ENCODE measurements at places on chromosomes 1 and 21.
A peak's percentile ranks its signal among the peaks of the same experiment; 100 is the strongest.

GRCh38 chr1:186943891-186944686 is 115.3 kb downstream of the PLA2G4A start:
- no peak for DNase-seq

- DNase-seq: no peak
Measured at GRCh38 chr1:56566994-56567393, 12.4 kb downstream of the PLPP3 start.

DNA sequence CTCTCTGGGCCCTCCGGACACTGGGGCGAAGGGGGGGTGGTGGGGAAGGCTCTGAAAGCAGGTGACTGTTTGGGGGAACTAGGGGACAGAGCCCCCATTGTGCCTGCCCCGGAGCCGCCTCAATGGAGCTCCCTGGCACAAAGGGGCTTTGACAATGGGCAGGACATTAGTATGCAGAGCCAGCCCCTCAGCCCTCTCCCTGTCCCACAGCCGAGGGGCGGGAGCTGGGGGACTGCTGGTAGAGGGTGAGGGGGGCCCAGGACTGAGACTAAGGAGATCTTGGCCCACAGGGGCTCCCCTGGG is 7.8 kb downstream of the KCNJ10 start:
- DNase-seq: no peak

DNA sequence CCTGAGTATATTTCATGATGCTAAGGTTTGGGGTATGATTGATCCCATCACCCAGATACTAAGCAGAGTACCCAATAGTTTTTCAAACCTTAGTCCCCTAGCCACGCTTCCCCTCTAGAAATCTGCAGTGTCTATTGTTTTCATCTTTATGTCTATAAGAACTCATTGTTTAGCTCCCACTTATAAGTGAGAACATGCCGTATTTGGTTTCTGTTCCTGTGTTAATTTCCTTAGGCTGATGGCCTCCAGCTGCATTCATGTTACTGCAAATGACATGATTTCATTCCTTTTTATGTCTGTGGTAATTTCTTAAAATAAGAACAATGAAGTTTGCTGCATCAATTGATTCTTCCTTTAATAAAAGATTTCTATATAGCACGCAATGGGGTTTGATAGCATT is 301.3 kb downstream of the PLPP3 start:
- DNase-seq: no peak

- DNase-seq: no peak
Measured at GRCh38 chr1:46455951-46456350, 33.7 kb upstream of the DMBX1 start.

GRCh38 chr1:17438318-17439249 is 893 bp downstream of the RCC2 start:
- peak; percentile 90 for DNase-seq

- no peak for DNase-seq
Measured at GRCh38 chr1:176118985-176119384, 88.1 kb downstream of the COP1 start.

- no peak for DNase-seq
Measured at GRCh38 chr1:209885403-209886218, 52.4 kb upstream of the SYT14 start.

DNA sequence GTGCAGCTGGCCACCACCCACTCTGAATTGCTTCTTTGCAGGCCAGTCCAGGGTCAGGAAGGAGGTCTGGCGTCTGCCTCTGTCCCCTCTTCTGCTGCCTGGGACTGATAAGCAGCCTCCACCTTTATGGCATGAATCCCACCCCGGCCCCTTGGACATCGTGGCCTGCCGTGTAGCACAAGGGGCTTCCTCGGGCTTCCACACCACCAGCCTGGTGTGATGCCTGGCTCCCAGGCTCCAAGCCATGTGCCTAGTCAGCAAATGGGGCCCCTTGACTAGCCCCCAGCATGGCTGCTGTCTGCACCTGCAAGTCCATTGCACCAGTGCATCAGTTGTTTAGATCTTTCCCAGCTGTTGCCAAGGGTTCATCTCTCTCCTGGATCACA is 9.9 kb upstream of the ARF1 start:
- DNase-seq: no peak

GRCh38 chr1:15005116-15005515 is 148.4 kb upstream of the TMEM51 start:
- no peak for DNase-seq

GRCh38 chr1:52239708-52240001 is 97.8 kb downstream of the ZFYVE9 start:
- DNase-seq: no peak

DNA sequence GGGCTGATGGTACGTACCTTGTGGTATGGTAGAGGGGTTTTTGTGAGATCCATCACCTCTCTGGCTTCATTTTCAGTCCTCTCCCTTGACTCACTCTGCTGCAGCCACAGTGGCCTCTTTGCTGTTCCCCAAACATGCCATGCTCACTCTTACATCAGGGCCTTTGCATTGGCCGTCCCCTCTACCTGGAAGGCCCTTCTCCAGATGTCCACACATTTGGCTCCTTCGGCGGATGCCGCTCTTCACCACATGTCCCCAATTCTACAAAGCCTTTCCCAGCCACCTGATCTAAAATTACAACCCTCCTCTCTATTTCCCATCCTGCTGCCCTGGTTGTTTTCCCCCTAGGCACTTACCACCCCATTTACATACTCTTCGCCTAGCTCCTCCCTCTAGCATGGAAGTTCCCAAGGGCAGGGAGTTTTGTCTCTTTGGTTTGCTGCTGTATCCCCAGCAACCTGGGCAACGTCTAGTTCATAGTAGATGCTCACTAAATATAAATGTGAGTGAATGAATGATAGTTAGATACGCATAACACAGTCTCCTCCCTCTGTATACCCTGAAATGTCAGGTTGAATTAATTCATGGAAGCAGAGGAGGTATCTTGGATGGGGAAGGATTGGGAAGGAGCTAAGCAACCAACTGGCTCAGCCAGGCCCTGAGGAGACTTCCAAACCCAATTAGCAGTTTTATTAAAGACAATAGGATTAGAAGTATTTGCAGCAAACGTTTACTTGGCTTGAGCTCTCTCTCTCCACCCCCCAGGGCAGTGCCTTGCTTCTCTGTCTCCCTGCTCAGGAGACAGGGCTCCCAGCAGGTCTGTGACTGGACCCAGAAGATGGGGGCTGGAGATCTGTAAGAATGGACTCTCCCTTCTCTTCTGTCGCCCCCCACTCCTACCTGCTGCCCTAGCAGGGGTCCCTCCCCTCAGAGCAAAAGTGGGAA is 264.2 kb downstream of the GRIK3 start:
- no peak for DNase-seq

DNA sequence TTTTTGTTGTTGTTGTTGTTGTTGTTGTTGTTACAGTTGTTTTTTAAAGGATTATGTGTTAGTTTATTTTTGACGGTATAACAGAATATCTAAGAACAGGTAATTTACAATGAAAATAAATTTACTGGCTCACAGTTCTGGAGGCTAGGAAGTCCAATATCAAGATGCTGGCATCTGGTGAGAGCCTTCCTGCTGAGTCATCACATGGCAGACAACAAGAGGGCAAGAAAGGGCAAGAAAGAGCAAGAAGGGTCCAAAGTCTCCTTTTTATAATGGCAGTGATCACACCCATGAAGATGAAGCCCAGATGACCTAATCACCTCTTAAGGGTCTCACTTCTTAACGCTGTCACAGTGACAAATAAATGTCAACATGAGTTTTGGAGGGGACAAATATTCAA is 142.1 kb downstream of the NEGR1 start:
- no peak for DNase-seq

DNA sequence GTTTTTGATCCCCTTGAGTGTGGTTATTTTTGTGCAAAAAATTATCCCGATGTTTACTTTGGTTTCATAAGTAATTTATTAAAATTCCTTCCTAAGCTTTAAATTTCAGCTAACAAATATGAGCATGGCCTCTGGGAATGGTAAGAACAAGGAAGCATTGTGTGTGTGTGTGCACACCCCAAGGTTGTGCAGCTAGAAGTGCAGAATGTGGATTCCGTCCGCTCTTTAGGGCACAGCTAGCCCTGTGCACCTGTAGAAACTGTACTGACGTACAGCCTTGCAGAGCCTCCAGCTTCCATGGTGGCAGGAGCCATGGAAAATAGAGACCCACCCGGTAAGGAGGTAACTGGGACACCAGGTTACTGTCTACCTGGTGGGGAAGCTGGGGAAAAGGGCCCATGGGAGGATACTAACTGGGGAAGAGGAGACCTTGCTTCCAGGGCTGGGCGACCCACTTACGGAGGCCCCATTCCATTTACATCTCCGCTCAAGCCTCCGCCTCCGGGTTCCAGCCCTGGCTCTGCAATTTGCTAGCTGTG is 54.7 kb downstream of the B3GALT5 start:
- DNase-seq: no peak

DNA sequence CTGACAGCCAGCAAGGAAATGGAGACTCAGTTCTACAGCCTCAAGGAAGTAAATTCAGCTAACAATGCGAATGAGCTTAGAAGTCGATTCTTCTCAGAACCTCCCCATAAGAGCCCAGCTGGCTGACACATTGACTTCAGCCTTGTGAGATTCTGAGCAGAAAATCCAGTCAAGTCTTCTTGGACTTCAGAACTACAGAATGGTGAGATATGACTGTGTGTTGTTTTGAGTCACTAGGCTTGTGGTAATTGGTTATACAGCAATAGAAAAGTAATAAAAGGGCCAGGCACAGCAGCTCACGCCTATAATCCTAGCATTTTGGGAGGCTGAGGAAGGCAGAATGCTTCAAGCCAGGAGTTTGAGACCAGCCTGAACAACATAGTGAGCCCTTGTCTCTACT is 161.8 kb upstream of the IVNS1ABP start:
- DNase-seq: no peak

DNA sequence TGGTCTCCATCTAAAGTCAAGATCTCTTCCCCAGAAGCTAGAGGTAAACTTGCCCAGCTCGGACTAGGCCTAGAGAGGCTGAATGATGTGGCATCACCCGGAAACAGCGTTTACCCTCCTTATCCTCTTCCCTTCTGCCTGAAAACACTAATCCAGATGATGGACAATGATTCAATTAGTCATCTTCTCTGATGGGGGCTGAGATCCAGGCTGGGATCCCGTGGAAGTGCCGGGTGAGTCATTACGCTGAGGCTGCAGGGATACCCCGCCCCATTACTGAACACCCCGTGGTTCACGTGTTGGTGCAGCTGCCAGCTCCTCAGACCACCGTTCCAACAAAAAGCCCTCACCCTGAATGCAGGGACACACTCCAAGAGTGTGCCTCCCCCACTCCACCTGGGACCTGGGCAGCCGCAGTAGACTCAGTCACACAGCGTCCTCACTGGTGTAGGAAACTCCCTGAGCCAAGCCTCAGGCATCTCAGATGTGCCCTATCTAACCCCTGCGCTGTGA is 2.0 kb downstream of the S100A6 start:
- no peak for DNase-seq

DNA sequence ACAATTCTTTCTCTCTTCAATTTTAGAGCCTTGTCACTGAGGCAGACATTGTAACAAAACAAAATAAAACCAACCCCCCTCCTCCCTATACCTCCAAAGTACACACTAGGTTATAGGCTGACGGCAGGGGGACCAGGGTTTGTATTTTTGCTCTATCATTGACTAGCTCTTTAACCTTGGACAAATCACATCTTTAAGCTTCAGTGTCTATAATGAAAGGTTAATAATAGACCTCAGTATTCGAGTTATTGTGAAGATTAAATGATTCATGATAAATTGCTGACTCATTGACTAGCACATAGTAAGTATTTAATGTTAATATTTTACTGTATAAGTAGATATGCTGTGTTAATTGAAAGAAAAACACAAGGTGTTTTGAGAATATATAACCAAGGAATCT is 1267.6 kb upstream of the ADGRL2 start:
- DNase-seq: no peak

- no peak for DNase-seq
Measured at GRCh38 chr21:44521928-44522752, 17.9 kb downstream of the KRTAP10-1 start.

DNA sequence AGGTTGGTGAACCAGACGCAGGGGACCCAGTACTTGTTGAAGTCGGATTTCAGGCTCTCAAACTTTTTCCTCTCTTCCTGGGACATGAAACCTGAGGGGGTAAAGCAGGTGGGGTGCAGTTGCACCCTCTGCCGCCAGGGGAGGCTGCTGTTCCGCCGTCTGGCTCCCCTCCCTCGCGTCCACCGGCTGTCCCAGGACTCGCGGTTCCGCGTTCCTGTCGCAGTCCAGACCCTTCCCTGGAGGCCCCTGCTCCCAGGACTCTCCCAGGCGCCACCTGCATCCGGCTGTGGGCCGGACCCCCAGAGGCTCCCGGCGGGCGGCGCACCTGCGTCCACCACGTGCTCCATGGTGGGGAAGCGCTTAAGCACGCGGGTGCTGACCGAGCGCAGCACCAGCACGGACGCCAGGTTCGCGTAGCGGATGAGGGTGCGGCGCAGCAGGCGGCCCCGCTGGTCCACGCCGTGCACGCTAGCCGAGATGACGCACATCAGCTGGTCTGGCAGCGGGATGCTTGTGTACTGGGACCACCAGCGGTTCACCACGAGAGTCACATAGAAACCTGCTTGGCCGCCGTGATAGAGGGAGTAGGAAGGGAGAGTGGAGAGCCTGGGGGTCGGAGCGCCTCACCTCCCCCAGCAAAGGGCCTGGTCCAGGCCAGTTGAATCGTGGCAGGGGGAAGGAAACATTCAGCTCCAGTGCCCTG is 1.7 kb downstream of the BEST4 start:
- peak; percentile 87 for DNase-seq

DNA sequence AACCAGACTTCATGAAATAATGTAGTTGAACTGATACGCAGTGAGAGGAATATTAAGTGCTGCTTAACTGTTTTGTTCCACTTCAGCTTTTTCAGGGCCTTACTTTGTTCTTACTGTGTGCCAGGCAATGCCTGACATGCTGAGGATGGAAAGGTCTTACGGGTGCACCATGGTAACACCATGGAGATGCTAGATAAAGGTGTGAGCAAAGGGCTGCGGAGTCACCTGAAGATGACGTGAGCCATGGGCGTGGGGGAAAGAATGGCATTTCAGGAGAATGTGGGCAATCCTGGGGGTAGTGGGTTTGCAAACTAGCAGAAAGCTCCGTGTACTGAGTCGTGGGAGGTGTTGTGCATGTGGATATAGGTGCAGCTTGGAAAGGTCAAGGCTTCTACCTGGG is 27.3 kb downstream of the MAN1C1 start:
- DNase-seq: no peak

DNA sequence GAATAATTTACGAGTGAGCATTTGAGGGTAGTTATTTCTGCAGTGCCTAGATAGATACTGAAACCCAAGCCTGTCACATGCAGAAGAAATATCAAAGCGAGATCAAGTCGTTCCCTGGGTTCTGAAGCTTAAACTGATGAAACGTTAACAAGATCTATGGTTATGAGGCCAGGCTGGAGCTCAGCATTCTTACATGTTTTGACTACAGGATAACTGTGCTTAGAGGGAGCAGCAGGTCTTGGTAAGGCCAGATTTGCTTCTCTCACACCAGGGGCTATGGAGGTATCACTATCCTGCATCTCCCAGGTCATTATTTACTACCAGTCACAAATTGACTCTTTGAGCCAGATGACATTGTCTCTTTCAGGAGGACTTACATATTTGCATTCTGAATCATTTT is 1401.4 kb upstream of the PRMT6 start:
- no peak for DNase-seq

Data from stimulated activated naive CD8-positive, alpha-beta T cell treated with anti-CD3 and anti-CD28 coated beads, Interleukin-15, Interleukin-2, amounts not matched to agents 100 U/mL and 50 U/mL, for 24 hours (primary cell).